ENCODE measurements at places on chromosomes 16 and 17.

DNA sequence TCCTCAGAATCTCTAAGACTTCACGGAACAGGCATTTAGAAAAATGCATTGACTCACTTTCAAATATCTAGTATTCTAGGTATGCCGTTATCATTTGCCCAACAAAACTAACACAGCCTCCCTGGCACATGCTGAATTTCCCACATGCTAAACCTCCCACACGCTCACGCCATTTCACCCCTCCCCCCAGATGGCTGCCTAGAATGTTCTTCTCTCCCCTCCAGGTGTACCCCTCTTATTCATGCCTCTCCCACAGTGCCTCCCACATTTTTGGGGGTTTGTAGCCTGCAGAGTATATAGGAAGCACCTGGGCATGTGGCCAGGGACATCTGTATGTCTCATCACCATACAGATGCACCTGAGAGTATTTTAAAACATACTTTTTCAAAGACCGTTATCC is 38.2 kb upstream of the ICAM2 start:
- no peak for DNase-seq

DNA sequence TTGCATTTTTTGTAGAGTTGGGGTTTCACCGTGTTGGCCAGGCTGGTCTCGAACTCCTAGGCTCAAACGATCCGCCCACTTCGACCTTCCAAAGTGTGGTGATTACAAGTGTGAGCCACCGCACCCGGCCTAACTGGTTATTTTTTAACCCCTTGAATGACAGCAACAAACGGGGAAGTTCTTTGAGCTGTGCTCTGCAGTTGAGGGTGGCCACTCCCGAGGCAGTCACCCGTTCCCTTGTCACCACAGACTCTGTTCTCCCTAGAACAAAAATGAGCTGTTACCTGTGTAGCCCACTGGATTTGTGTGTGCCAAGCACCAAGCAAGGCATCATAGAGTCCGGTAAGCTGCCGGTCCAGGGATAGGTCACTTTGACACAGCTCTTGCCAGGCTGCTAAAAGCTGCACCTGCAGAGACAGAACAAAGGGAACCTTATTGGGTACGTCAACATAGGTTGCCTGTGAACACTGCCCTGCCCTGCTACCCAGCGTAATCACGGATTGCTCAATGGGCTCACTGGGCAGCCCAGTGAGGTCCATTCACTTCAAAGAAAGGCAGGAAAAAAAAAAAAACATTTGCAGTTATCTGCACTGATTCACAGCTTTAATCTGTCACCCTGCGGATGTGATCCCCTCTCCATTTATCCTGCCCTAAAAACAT is 19.6 kb downstream of the COG7 start:
- DNase-seq: no peak

GRCh38 chr16:65988024-65988595 is 378.4 kb upstream of the CDH5 start:
- no peak for DNase-seq

- no peak for DNase-seq
Observed at GRCh38 chr17:4900231-4901107, 1.1 kb downstream of the C17orf107 start.

- DNase-seq: no peak
Observed at GRCh38 chr17:6079155-6079888, 9.1 kb downstream of the WSCD1 start.

DNA sequence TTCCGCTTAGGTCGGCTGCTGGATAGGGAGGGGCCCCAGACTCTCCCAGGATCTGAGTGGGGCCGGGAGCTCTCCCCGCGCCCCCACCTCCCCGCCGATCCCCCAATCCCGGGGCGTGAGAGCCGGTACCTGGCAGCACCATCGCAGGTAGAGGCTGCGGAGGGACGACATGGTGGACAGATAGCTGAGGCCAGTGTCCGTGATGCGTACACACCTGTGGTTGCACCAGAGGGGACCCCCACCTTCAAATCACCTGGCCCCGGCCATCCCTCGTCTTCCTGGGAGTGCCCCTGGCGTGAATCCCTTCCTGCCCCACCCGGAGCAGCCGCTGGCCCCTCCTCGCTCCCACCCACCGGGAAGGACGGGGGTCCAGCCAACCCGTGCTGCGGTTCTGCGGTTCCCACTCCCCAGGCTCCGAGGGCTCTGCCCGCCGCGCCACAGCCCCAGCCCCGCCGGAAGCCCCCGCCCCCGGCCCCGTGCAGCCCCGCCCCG is 4.7 kb upstream of the WDR24 start:
- no peak for DNase-seq

GRCh38 chr17:78896091-78896833 is 6.7 kb downstream of the CEP295NL start:
- no peak for DNase-seq

DNA sequence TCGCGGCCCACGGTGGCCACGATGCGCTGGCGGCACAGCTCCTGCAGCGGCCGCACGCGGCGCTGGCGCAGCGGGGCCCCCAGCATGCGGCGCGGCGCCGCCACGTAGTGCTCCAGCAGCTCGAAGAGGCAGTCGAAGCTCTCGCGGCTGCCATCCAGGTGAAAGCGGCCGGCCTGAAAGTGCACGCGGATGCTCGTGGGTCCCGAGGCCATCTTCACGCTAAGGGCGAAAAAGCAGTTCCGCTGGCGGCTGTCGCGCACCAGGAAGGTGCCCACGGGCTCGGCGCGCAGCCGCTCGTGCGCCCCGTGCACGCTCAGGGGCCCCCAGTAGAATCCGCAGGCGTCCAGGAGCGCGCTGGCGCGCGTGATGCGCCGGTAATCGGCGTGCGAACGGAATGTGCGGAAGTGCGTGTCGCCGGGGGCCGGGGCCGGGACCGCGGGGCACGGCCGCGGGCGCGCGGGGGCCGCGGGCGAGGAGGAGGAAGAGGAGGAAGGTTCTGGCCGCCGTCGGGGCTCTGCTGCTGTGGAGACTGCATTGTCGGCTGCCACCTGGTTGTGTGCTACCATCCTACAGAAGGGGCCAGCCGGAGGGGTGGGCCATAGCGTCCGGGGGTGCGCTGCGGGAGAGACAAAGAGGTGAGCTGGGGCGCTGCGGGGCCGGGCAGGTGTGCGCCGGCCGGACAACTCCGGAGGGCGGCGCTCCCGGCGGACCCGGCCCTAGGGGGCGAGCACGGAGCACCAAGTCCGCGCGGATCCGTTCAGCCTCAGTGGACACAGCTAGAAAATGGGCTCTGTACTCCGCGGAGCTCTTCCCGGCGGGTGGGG is 879 bp downstream of the SOCS1 start:
- DNase-seq: no peak

DNA sequence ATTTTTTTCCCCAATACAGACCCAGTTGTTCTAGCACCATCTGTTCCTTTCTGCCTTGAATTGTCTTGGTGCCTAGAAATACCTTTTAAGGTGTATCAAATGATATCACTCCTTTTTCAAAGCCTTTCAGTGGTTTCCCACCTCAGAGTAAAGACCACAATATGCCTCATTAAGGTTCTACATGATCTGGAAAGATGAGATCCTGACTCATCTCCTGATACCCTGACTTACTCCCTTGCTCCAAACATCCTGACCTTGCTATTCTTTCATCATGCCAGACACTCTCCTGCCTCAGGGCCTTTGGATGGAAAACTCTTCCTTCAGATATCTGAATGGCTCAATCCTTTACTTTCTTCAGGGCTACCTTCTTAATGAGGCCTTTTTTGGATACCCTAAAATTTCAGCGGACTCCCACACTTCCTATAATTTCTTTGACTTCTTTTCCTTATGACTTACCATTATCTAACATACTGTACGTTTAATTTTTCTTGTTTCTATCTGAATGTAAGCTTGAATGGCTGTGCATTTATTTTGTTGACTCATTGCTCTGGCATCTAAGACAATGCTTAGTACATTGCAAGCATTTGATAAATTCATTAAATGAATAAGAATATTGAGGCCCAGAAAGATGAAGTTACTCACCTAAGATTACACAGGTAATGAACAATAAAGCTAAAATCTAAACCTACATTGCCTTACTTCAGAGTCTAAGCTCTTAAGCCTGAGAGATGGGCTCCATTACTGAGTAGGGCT is 19.2 kb downstream of the FLOT2 start:
- DNase-seq: no peak

- DNase-seq: peak; percentile 38
Observed at GRCh38 chr17:66494023-66494803, 191.8 kb downstream of the PRKCA start.

DNA sequence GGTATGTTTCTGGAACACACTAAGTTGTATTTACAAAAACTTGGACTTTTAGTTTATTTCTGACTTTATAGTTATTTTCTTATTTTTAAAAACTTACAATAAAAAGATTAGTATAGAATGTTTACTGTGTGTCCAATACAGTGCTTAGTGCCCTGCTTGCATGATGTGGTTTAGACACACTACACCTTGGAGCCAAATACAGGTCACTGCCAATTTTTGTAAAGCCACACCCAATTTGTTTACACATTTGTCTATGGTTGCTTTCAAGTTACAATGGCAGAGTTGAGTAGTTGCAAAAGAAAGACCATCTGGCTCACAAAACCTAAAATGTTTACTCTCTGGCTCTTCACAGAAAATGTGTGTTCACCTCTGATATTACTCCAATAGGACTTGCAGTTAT is 807.1 kb downstream of the KCNJ2 start:
- no peak for DNase-seq

GRCh38 chr16:87461466-87461991 is 31.3 kb downstream of the ZCCHC14 start:
- peak; percentile 87 for DNase-seq

DNA sequence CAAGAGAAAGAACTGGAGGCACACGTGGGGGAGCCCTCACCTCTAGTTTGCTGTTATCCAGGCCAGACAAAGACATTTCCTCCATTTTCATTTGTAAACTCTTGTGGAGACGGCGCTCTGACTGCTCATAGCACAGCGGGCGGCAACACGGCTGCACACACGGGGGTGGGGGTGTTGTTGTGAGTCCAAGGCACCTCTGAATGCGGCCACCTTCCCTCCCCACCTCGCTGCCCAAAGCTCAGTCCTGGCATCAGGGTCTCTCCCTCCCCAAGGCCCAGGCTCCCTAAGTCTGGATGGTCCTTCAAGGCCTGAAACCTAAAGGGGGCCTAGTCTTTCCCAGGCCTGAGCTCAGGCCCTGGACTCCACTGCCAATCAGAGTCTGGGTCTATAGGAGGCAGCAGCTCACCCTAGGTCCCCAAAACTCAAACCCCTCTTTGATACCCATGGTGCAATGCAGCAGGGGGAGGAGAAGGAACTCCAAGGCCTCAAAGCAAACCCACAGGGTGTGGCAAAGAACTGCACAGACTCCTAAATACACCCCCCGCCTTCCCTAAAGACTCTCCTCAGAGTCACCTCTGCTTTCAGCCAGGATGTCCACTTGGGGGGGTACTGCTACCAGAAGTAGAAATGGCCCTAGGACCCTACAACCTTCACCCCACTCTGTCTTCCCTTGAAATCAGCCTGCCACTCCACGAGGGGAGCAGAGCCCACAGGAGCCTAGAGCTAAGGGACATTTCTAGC is 1.5 kb downstream of the ATXN7L3 start:
- no peak for DNase-seq

GRCh38 chr17:20159406-20160069 is 150.4 kb downstream of the SPECC1 start:
- DNase-seq: no peak

- no peak for DNase-seq
Observed at GRCh38 chr16:49619811-49620157, 236.1 kb downstream of the ZNF423 start.

DNA sequence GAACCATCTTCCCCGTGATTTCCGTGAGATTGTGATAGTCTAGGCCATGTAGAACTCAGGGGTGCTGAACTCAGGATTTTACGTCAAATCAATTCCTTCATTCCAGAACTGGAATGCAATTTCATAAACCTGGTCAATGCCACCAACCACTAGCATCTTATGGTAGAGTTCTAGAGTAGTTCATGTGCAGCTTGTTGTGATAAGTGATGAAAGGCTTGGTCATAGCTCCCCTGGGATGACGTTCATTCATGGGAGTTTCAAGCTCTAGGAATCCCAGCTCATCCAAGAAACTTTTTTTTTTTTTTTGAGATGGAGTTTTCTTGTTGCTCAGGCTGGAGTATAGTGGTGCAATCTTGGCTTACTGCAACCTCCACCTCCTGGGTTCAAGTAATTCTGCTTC is 3.7 kb upstream of the DPEP2 start:
- no peak for DNase-seq

GRCh38 chr16:86286991-86287663 is 223.2 kb upstream of the FOXF1 start:
- DNase-seq: no peak

GRCh38 chr16:57906382-57907316 is 64.3 kb downstream of the CNGB1 start:
- no peak for DNase-seq

DNA sequence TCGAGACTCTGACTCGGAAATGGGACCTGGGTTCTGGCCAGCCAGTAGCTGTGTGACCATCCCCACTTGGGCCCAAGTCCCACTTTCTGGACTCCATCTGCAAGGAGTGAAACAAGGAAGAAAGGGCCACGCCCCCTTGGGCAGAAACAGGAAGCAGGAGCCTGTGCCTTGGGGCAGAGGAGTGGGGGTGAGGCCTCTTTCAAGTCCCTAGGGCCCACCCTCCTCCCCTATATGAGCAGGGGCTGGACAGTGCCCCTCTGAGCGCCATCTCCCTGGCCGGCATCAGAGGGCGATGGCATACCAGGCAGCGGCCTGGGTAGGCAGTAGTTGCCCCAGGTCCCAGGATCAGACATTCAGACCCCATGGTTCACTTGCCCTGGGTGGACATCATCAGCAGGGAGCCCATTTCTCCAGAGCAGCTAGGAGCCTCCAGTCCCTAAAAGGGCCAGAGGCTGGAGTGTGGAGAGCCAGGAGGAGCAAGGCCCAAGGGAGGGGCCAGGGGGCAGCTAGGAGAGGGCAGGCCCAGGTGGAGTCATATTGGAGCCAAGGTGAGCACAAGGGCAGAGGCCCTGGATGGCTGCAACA is 7.1 kb downstream of the BCAR1 start:
- no peak for DNase-seq

- no peak for DNase-seq
Observed at GRCh38 chr16:81482329-81483063, 37.9 kb downstream of the CMIP start.

- no peak for DNase-seq
Observed at GRCh38 chr16:87815567-87815966, 49.8 kb upstream of the KLHDC4 start.

- DNase-seq: no peak
Observed at GRCh38 chr17:45963283-45963682, 35.8 kb upstream of the STH start.

GRCh38 chr16:62404842-62405611 is 368.8 kb upstream of the CDH8 start:
- no peak for DNase-seq

DNA sequence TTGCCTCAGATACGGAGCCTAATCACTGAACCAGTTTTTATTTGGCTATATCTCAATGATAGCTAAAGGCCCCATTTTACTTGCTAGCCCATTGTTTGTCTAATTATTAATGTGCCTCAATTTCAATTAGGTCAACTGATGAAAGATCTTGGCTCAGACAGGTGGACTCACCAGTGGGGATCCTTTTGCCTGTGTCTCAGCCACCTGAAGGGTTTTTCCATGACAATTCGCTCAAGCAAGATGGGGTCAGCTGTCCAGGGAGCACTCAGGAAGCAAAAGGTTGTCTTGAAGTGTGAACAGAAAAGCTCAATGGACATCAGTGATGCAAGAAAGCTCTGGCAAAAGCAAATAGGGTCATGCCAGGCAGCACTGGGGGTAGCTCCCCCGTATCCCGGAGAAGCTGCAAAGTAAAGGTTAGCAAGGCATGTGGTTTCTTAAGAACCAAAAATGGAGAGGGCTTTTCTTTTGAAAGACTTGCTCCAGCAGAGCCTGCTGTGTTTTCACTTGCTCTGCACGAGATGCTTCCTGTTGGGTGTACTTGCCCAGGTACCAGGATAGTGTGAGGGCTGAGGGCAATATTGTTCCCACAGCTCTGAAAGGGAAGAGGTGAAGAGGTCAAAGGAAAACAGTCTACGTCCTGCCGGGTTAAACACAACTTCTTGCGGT is 541.2 kb upstream of the CDH5 start:
- no peak for DNase-seq

Measured in Panc1 (cell line).